ENCODE measurements at places on chromosomes 2 and 18.

GRCh38 chr2:189300916-189301315 is 121.4 kb upstream of the COL5A2 start:
- DNase-seq = no peak

GRCh38 chr2:3122525-3122924 is 255.1 kb downstream of the EIPR1 start:
- no peak for DNase-seq

DNA sequence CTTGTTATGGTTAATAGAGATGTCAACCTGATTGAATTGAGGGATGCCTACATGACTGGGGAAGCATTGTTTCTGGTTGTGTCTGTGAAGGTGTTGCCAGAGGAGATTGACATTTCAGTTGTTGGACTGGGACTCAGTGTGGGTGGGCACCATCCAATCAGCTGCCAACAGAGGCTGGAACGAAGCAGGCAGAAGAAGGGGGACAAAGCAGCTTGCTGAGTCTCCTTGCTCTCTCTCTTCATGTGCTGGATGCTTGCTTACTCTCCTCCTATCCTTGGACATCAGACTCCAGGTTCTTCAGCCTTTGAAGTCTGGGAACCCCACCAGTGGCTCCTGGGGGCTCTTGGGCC is 22.2 kb upstream of the SMAD4 start:
- DNase-seq = no peak

DNA sequence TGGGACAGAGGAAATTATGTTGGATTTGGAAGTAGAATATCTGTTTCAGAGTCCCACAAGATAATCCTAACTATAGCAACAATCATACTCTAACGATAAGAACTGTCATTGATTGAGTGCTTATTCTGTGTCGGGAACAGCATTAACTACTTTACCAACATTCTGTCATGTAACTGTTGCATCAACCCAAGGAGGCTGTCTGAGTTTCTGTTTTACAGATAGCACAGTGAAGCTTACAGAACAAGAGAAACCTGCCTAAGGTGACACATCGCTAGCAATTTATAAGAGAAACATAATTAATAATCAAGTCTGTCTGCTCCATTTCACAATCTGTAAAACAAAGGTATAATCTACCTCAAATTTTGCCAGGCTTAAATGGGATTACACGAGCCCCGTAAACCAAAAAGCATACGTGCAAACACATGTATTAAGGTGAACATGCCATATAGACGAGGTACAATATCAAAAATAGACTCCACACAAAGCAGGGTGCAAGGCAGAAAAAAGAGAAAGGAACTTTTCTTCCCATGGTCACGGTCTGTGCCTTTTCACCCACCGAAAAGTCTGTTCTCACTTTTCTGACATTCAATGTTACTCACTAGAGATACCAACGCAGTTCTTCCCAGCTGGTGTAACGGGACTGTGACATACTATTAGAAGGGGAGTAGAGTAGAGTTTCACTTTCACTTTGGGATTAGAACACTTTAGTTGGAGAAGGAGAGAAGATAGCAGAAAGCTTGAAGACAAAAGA is 37.2 kb upstream of the SLC8A1 start:
- DNase-seq = peak; percentile 54

DNA sequence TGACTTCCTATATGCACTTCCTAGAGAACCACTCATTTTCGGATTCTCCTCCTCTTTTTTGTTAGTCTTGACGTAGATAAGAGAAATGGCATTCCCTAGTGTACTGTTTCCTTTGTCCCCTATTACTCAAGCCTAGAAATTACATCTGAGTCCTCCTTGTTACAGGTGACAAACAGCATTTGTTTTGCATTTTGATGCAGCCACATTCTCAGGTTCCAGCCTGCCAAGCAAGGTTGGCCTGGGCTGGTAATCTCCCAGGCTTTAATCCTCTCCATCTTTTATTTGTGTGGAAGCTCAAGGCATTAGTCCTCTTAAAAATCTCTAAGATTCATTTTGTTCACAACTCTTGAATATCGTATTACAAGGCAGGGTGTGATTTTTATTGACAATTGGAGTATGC is 318.0 kb upstream of the NRP2 start:
- DNase-seq = no peak

- no peak for DNase-seq
Observed at GRCh38 chr2:63124218-63124617, 73.6 kb downstream of the OTX1 start.

GRCh38 chr18:59011786-59012185 is 127.9 kb upstream of the SEC11C start:
- DNase-seq = no peak

- no peak for DNase-seq
Observed at GRCh38 chr2:16933355-16933754, 267.7 kb upstream of the CYRIA start.

- peak; percentile 88 for DNase-seq
Observed at GRCh38 chr2:207473049-207473930, 56.5 kb upstream of the CREB1 start.

DNA sequence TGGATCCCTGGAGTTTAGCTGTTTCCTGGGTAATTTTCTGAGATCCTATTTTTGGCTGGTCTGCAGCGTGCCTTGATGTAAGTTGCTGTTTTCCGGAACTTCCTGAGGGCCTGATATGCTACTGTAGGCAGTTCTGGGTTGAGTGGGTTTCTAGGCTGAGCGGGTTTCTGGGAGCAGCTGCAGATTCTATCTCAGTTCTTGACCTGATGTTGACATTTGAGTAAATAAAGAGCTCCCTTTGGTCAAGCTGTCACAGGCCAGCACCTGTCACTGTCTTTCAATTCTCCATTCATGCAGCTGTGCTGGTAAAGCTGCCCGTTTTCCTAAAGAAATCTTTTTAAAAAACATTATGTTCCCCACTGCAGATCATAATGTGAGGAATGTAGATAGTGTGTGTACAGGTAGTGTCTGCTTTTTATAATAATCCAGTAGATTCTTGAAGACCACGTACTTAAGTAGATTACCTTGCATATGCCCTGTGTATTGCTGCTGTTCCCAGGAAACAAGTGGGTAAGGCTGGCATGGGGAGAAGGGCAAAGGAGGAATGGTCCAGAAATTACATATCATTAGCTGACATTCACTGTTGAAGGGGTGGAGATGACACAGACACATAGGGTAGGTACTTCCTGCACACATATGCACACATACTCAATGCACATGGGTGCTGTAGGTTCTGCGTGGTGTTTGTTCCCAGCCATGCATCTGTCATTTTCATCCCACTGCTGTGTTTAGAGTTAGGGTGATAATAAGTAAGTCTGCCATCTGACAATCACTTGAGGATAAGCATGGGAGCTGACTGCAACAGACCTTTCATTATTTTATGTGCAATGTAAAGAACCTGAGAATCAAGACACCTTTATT is 25.9 kb downstream of the CD28 start:
- no peak for DNase-seq

DNA sequence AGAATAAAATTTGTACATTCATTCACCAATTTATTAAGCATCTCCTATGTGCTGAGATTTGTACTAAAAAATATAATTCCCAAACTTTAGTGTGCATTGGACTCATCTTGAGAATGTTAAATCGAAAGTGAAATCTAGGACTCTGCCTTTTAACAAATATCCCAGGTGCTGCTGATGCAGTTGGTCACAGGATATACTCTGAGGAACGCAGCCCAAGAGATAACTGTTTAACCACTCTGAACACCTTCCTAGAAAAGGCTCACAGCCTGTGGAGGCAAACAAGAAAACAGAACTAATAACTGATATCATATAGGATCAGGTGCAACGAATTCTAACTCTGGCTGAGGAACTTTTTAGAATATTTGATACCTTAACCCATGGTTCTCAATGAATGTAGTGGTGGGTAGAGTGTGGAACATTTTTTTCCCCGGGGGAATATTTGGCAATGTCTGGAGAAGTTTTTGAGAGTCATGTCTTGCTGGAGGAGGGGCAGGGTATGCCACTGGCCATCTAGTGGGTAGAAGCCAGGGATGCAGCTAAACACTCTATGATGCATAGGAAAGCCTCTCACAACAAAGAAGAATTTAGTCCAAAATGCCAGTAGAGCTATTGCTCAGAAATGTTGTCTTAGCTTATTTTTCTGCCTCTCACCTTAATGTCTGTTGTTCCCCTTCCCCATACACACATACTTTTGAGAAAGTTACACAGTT is 96.5 kb downstream of the EHBP1 start:
- DNase-seq = peak; percentile 64

DNA sequence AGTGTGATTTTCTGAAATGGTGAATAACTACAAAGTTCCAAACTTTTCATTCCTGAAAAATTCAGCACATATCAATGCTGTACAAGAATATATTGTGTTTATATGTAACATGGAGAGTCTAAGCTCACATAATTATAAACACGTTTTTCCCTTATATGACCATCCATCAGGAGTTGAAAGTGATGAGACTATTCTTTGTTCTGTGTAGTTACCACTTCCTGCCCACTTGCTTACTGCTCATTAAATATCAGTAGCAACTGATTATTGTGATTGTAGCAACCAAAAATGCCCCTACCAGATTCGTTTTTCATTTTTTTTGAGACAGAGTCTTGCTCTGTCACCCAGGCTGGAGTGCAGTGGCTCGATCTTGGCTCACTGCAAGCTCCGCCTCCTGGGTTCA is 30.8 kb downstream of the OTX1 start:
- no peak for DNase-seq

DNA sequence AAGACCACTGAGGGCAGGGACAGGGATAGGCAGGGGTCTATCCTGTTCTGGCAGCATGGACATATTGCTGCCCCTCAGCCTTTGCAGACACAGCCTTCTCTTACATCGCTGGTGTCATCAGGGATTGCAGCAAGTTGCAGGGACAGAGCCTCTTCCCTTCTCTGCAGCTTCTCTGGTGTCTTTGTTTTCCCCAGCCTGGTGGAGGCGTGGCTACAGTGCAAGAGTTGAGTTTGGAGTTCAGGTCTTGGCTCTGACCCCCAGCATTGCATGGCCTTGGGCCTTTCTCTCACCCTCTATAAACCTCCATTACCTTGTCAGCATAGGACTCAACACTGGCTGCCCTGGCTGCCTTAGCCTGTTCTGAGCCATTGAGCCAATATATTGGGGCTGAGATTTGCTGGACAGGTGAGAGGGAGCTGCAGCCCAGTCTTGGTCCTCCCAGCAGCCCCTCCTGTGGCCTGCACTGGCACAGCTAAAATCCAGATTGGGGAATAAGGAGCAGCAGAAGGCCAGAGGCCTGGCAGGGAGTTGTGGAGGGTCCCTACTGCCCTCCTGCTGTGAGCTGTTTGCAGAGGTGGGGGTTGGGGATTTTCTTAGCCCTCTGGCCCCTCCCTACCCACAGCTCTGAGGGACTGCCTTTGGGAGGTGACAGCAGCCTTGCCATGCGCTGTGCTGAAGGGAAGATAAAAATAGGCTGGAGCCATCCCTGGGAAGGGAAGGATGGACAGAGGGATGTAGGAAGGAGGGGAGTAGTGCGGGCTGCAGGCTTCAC is 22.8 kb downstream of the EHD3 start:
- DNase-seq = no peak

- peak; percentile 89 for DNase-seq
Observed at GRCh38 chr2:217103752-217104545, 244.1 kb upstream of the TNP1 start.

- peak; percentile 11 for DNase-seq
Observed at GRCh38 chr18:74378179-74378682, 62.6 kb downstream of the C18orf63 start.

- DNase-seq = no peak
Observed at GRCh38 chr2:176745543-176746200, 466.9 kb upstream of the HNRNPA3 start.

GRCh38 chr2:12737738-12738485 is 21.2 kb downstream of the TRIB2 start:
- peak; percentile 59 for DNase-seq

GRCh38 chr2:12844511-12844910 is 127.8 kb downstream of the TRIB2 start:
- DNase-seq = no peak

DNA sequence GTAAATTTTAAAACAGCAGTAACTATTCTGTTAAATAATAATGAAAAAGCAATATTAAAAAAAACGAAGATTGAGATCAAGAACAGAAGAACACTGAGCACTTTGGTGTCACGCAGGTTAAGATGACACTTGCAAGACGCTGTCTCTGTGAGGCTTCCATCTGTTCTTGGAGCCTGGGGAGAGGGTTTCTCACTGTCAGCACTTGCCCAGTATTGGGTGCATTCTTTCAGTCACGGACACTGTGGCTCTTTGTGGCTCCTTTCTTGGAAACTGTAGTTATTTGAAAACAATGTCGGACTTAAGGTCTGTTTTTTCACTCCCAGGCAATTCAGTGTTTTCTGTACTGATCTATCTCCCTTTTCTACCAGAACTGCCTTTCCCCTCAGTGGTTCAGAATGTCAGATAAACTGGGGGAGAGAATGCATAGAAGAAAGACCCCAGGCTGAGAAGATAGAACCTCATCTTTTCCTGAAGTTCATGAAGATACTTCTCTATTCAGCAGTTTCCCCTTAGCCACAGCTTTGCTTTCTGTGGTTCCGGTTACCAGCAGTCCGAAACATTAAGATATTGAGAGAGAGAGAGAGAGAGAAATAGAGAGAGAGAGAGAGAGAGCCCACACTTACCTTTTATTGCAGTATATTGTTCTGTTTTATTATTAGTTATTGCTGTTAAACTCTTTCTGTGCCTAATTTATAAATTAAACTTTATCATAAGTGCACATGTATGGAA is 283.3 kb downstream of the DCDC2C start:
- DNase-seq = no peak

DNA sequence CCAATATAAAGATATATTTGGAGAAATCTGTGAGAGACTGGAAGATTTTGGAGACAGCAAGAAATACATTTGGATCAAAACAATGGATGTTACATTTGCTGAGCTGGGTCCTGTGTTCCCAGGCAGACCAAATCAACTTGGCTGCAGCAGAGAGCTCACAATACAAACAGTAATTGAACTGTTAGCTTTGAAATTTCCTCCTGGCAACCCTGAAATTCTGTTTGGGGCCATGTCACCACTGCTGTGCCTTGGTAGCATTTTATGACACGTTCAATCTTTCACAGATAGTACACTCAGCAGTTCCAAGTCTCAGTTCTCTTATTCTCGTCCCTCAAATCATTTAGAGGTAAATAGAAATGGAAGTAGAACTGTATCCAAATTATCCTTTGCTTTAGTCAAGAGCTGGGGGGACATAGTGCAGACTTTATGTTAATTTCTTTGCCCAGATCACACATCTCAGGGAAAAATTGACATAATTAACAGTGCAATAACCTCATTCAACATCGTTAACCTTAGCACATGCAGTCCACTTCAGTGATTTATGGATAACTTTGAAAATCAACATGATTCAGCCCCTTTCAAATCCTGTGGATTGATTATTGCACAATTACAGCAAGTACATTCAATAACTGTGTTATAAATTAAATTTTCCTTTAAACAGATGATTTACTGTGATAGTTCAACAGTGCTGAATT is 277.4 kb upstream of the MC4R start:
- DNase-seq = no peak

GRCh38 chr2:60424233-60424632 is 129.2 kb downstream of the BCL11A start:
- DNase-seq = no peak
